ENCODE measurements at places on chromosomes 6 and 20. TPM values are rescaled to one million over a fixed set of nuclear protein-coding genes. Genes with fewer than 3 reads are reported as not detected.
A peak's percentile ranks its signal among the peaks of the same experiment; 100 is the strongest.

GRCh38 chr6:82415820-82416219, 52.2 kb downstream of the TPBG start:
- no peaks in the 10 kb centered on the region for H3K36me3 ChIP-seq
- H3K4me3 ChIP-seq: no peak overlapping the region
- no peak for DNase-seq
- no peaks in the 10 kb centered on the region for H3K27me3 ChIP-seq
- no peaks in the 10 kb centered on the region for H3K4me1 ChIP-seq
- no peak overlapping the region for H3K27ac ChIP-seq

- no peak overlapping the region for H3K4me3 ChIP-seq
- H3K36me3 ChIP-seq: no peaks in the 10 kb centered on the region
Measured at GRCh38 chr6:161903584-161904212, 629.8 kb upstream of the AGPAT4 start.

DNA sequence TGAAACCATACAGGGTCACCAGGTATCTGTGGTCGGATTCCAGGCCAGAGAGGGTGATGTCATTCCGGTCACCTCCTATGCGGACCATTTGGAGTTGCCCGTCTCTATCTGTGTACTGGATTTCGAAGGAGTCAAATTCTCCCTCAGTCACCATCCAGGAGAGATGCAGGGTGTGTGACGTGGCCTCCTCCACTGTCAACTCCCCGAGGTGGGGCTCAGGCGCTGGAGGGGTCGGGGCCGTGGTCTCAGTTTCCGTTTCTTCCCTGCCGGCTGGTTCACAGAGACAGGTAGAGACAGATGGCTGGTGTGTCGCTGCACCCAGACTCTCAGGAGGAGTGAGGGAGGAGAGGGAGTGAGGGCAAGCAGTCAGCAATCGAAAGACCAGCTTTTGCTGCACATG, 30.7 kb downstream of the CYP21A2 start:
- H3K27ac ChIP-seq: no peak overlapping the region
- H3K36me3 ChIP-seq: no peaks in the 10 kb centered on the region
- H3K27me3 ChIP-seq: no peaks in the 10 kb centered on the region
- DNase-seq: no peak
- no peak overlapping the region for H3K4me3 ChIP-seq

DNA sequence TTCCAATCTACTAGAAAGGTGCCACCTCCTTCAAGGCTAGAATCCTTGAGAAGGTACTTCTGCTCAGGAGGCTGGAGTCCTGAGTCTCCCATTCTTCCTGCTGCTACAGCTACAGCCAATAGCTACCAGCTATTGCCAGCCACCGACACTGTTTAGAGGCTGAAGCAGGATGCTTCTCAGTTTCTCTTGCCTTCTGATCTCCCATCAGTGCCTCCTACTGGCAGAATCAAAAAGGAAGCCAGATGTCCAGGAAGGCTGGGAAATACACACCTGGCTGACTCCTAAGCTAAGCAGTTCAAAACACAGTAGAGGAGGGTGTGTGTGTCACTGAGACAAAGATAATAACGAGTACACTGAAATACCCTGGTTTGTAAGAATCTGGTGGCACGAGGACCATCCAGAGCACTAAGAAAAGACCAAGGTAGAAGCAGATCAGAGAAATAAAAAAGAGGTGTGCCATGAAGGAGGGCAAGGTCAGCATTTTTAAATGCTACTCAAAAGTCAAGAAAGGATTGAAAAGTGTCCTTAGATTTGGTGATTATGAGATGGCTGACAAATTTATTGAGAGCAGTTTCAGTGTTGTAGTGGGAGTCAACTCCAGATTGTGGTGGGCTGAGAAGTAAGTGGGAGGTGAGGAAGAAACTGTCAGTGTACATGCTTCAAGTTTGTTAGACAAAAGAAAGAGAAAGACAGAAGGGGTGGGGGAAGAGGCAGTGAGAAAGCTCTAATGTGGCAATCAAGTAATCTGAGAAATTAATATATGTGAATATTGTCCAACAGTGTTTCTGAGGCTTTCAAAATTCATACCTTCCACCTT, 2.3 kb upstream of the HLA-DMA start:
- DNase-seq: peak; percentile 39
- no peak overlapping the region for H3K4me3 ChIP-seq
- no peaks in the 10 kb centered on the region for H3K4me1 ChIP-seq
- H3K27me3 ChIP-seq: no peaks in the 10 kb centered on the region
- no peak overlapping the region for H3K27ac ChIP-seq

- no peak overlapping the region for H3K4me3 ChIP-seq
- no peak for DNase-seq
- H3K27ac ChIP-seq: no peak overlapping the region
- no peaks in the 10 kb centered on the region for H3K36me3 ChIP-seq
- no peaks in the 10 kb centered on the region for H3K4me1 ChIP-seq
Measured at GRCh38 chr6:12238219-12238618, 51.9 kb upstream of the EDN1 start.

DNA sequence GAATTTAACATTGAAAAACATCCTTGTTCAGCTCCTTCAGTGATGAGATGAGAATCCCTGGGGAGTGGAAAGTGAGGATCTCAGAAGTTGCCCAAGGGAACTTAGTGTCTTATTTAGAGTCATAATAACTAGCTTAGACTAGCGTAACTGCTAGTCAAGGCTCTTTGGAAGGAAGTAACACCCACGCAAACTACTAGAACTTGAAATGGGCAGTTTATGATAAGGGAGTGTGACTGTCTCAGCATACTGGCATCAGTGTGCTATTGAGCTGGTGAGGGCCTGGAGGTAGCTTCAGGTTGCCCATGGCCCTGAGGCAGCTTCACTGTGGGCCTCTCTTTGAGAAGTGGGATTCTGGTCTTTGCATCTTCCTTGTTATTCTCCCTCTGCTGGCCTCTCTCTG, 40.1 kb downstream of the SLX4IP start:
- no peak overlapping the region for H3K27ac ChIP-seq
- no peak for DNase-seq
- H3K4me3 ChIP-seq: no peak overlapping the region
- H3K4me1 ChIP-seq: no peaks in the 10 kb centered on the region
- H3K36me3 ChIP-seq: no peaks in the 10 kb centered on the region
- no peaks in the 10 kb centered on the region for H3K27me3 ChIP-seq

The HBS1L gene
- polyA plus RNA-seq: 44.5 TPM

DNA sequence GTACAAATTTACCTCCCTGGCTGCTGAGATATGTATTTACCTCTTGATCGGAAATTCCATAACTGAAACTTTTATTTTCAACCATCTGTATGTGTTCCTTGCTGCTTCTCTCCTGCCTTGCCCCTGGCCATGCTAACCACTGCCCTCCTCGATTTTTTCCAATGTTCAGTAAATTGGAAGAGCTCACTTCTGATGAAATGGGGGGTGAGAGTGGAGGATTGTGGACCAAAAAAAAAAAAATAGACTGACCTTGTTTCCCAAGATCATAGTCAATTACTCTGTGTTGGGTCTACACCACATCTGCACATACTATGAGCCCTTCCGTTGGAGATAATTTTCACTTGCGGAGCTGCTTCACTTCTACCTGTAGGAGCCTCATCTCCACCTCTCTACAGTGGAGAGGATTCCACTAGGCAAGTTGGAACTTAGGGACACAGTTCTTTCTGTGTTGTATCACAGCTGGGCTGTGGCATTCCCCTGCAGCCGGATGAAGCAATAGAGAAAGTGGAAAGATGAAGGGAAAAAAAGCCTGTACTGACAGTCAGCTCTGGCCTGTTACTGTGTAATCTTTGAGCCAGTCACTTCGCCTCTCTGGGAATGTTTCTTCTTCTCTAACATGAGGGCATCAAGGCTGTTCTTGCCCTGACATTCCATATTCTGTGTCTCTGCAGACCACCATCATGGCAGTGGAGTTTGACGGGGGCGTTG, 1.6 kb downstream of the PSMB9 start:
- H3K27ac ChIP-seq: no peak overlapping the region
- peaks cover 35% of the 10 kb centered on the region for H3K27me3 ChIP-seq
- no peak overlapping the region for H3K4me3 ChIP-seq
- H3K4me1 ChIP-seq: peaks cover 9% of the 10 kb centered on the region
- no peak for DNase-seq
- no peaks in the 10 kb centered on the region for H3K36me3 ChIP-seq

DNA sequence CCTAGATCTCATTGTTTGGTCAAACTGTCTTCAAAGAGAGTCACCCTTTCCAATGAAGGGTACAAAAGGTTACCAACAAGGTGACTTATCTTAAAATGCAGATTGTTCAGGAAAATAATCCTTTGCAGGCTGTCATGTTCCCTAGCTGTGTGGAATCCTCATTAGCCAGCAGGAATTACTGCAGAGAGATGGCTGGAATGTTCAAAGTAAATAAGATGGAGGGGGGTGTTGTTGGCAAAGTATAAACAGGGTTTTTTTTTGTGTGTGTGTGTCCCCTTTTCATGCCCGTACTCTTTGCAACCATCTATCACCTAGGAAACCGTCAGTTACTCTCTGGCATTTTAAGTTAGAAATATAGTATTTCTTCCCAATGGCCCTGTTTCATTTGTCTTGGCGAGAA, 6.5 kb downstream of the NEDD9 start:
- peaks cover 11% of the 10 kb centered on the region for H3K4me1 ChIP-seq
- H3K4me3 ChIP-seq: no peak overlapping the region
- H3K27ac ChIP-seq: peak overlapping the region; percentile 16
- H3K36me3 ChIP-seq: no peaks in the 10 kb centered on the region
- no peaks in the 10 kb centered on the region for H3K27me3 ChIP-seq

The C6orf58 gene
- polyA plus RNA-seq: not detected

The TFEB gene
- 32.7 TPM for polyA plus RNA-seq

DNA sequence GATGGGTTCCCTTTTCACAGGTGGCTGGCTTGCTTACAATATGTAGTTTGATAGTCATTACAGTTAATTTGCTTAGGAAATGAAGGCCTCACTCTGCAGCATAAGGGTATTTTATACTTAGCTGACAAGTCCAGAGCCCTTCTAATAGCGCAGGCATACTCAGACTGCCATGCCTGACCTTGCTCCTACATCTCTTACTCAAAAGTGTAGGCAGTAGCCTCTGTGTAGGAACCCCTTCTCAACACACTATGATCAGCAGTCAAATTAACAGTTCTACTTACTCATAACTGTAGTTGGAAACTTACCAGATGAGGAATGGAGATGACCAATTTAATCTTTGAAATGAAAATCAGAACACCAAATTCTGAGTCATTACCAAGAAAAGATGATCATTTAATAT, 373.5 kb downstream of the TBC1D32 start:
- no peaks in the 10 kb centered on the region for H3K36me3 ChIP-seq
- no peak overlapping the region for H3K4me3 ChIP-seq
- no peaks in the 10 kb centered on the region for H3K4me1 ChIP-seq
- H3K27me3 ChIP-seq: no peaks in the 10 kb centered on the region
- no peak overlapping the region for H3K27ac ChIP-seq
- no peak for DNase-seq

DNA sequence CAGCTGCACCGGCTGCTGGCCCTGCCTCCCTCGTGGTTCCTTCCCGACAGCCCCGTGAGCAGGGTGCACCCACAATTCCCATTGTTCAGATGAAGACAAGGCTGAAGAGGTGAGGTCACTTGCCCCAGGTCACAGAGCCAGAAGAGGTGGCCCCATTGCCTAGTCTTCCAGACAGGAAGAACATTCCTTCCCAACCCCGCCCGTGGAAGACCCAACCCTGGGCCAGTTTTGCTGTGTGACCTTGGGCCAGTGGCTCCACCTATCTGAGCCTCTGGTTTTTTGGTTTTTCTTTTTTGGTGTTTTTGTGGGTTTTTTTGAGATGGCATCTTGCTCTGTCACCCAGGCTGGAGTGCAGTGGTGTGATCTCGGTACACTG, 61.7 kb downstream of the RIPOR3 start:
- no peak overlapping the region for H3K4me3 ChIP-seq
- no peak overlapping the region for H3K27ac ChIP-seq
- no peaks in the 10 kb centered on the region for H3K36me3 ChIP-seq

Data from hepatocyte (in vitro differentiated cells).